Neuronal stem cell (in vitro differentiated cells): ENCODE measurements at places on chromosomes 2 and 18.

- no peak for DNase-seq
Observed at GRCh38 chr2:49162151-49162550, 7.8 kb upstream of the FSHR start.

GRCh38 chr2:224506494-224506893, 78.7 kb downstream of the CUL3 start:
- no peak for DNase-seq

GRCh38 chr2:85071096-85071495, 62.1 kb upstream of the TCF7L1 start:
- DNase-seq, result no peak

GRCh38 chr2:240395448-240395847, 40.0 kb upstream of the GPC1 start:
- no peak for DNase-seq

- DNase-seq, result no peak
Observed at GRCh38 chr2:71385012-71385411, 53.4 kb downstream of the ZNF638 start.

DNA sequence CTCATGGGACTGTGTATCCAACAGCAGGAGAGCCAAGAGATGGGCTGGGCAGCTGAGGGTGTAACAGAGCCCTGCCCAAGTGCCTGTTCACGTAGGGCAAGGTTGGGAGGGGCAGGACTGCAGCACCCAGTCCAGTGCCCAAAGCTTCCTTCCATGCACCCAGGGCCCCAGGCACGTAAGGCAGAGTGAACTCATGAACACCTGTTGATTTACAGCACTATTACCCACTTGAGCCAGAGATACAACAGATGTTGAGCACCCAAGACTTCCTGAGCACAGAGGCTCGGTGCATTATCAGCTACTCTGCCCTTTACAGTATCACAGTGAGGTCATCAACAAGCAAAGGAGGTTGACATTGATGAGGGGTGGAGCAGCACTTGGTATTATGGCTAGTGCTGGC, 50.2 kb upstream of the FHL2 start:
- no peak for DNase-seq

GRCh38 chr2:209387389-209387788, 36.5 kb upstream of the MAP2 start:
- DNase-seq, result no peak
